ENCODE measurements at places on chromosomes 2 and 18.

DNA sequence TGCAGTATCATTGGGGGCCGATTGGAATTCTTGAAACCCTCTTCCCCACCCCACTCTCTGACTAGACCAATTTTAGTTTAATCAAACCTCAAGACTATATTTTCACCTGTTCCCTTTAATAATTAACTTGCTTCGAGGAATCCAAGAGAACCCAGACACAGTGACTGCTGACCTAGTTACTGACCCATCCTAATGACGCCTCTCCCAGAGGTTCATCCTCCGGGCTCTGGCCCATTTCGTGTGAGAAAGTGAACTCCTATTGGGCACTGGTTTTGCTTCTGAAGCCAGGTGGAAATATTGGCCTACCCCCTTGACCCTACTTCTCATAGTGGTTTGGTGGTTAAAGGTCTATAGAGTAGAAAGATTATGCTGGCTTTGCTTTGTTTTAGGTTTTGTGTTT, 39.9 kb downstream of the RPL37A start:
- DNase-seq, result no peak

GRCh38 chr2:239147376-239147775, 253.4 kb downstream of the HDAC4 start:
- no peak for DNase-seq

- no peak for DNase-seq
Observed at GRCh38 chr2:165609672-165610071, 140.2 kb downstream of the CSRNP3 start.

DNA sequence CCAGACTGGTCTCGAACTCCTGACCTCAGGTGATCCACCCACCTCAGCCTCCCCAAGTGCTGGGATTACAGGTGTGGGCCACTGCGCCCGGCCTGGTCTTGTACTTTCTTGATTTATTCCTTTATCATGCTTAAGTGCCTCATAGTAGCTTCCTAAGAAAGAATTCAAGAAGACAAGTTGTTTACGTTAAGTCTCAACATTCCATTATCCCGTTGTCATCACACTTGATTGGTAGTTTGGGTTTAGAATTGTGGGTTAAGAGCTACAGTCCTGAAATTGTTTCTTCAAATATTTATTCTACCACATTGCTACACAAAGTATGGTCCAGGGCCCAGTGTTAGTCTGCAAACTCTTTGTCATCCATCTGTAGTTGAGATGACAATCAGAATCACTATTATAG, 194.0 kb downstream of the VWC2L start:
- no peak for DNase-seq

GRCh38 chr18:22839340-22839821, 93.7 kb upstream of the RBBP8 start:
- DNase-seq, result no peak

GRCh38 chr18:68623342-68623741, 91.6 kb downstream of the TMX3 start:
- DNase-seq, result peak; percentile 50

DNA sequence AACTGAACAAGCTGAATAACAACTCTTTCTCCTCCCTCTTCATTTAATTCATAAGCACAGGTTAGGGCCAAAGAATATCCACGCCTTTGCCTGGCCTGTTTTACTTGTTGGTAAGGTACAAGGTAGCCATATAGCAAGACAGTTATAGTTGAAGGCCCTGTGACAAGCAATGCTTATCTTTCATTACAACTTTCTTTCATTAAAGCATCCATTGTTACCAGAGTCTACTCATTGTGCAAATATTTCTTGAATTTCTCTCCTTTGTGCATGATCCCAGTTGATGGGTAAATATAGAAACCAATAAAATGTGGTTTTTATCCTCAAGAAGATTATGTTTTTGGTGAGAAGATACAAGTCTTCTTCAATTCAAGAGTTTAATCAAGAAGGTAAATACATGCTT, 140.2 kb downstream of the UBE2E3 start:
- DNase-seq, result peak; percentile 9

DNA sequence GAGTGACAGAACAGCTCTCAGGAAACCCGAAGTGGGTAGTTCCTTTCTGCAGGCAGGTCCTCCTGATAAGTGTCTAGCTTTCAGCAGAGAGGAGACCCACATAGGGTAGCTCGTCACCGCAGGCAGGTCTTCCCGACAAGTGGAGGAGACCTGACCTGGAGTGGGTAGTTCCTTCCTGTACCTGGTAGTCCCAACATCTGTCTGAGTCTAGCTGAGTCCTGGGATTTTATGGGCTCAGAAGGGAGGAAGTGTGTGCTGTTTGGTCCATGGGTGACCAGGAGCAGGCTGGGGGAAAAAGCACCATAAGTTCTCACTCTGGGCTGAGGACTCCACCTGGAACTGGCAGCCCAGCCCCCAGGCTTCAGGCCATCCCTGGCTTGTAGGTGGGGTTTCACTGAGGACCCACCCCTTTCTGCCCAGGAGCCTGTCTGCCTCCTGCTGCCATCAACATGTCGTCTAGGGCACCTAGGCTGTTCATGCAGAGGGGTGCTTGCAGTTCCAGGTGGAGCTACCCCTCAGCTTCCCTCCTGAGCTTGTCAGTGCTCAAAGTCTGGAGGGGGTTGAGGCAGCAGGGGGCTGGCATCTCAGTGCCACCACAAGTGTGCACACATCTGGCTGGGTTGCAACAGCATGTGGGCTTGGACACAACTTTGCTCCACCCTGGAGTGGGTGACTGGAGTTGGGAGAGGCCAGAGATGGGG, 9.4 kb downstream of the DYSF start:
- DNase-seq, result no peak

DNA sequence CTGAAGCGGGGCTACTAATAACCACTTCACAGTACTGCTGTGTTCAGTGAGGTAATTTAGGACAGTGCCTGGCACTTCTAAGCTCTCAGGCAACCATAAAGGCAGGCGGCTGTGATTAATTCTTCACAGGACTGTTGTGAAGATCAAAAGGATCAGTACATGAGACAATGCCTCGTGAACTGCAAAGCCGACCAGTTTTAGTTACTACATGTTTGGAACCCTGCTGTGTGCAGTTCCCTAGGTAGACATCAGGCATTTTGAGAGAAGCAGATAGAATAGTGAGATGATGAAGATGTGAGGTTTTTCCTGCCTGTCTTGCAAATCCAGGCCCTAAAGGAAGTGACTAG, 19.1 kb downstream of the EFHD1 start:
- DNase-seq, result no peak

DNA sequence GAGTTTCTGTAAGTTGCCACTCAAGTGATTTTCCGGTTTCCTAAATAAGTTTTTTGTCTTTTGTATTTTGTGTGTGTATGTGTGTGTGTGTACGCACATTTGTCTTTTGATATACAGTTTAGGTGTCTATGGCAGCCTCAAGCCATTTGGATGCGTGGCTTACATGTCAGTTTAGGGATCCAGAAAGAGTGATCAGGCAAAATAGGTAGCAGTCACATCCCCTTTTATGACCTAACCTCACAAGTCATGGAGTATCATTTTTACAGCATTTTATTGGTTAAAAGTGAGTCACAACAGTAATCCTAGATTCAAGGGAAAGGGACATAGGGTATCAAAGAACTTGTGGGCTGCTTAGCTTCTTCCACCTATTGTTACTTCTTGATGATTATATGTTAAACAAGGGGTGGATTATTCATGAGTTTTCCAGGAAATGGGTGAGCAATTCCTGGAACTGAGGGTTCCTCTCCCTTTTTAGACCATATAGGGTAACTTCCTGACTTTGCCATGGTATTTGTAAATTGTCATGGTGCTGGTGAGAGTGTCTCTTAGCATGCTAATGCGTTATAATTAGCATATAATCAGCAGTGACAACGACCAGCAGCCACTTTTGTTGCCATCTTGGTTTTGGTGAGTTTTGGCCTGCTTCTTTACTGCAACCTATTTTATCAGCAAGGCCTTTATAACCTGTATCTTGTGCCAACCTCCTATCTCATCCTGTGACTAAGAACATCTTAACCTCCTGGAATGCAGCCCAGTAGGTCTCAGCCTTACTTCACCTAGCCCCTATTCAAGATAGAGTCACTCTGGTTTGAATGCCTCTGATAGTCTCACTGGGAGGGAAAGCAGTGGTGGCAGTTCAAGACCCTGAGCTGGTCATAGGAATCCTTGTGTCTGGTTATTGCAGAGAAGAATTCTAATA, 8.6 kb upstream of the SOCS6 start:
- DNase-seq, result no peak

DNA sequence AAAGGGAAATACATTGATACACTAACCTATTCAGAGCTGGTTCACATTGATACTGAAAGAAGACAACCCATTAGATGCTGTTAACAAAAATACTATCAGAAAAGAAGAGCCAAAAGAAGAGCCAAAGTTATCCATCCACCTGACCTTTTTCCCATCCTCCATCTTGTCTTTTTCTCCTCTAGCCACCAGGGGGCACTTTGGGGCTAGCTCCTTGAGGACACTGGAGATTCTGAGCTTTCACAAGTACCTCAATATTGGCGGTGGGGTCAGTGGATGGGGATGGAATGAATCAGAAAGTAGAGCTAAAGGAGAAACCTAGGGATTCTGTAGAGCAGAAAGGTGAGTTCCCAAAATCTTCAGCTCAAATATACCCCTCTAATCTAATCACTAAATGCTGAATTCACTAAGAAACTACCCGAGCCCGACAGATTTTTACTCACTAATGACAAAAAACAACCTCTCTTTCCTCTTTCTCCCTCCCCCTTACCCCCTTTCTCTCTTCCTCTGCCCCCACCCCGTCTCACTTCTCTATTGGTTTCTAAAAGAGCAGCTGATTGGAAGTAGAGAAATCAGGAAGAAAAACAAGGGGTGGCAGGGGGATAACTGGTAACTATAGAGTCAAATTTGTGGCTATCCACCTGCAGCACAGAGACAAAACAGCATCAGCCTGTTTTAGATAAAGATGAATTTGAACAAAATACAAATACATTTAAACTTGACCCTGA, 203.3 kb downstream of the TCF4 start:
- DNase-seq, result peak; percentile 10

DNA sequence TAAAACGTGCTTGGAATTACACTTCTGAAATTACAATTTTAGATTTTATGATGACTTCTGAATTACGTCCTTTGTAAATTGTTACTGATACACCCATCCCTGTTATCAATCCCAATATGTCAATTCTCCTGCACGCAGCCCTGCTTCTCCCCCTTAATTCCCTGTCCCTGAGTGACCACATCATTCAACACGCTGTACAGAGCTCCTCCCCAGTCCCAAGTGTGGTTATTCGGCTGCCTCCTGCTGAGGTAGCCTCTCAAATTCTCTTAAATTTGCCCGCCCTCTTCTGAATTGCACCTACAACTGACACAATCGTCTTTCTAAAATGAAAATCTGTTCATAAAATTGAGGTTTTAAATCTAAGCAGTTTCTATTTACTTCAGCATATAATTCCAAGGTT, 10.1 kb downstream of the SERPINB8 start:
- DNase-seq, result no peak

DNA sequence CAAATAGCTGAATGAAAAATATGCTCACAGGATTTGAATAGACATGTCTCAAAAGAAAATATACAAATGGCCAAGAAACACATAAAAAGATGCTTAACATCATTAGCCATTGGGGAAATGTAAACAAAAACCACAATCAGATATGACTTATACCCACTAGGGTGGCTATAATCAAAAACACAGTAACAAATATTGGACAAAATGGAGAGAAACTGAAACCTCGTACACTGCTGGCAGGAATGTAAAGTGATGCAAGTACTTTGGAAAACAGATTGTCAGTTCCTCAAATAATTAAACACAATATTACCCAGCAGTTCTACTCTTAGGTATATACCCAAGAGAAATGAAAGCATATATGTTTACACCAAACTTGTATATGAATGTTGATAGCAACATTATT, 213.0 kb downstream of the PHLPP1 start:
- no peak for DNase-seq

DNA sequence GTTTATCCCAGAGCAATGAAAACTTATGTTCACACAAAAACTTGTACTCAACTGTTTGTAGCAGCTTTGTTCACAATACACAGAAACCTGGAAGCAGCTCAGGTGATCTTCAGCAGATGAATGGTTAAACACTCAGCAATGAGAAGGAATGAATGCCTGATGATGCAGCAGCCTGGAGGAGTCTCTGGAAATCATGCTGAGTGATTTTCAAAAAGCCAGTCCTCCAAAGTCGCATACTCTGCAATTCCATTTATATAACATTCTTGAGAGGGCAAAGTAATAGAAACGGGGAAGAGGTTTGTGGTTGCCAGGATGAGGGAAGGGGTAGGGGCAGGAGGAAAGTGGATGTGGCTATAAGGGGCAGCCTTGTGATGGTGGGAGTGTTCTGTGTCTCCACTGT, 108.1 kb downstream of the CTIF start:
- no peak for DNase-seq

DNA sequence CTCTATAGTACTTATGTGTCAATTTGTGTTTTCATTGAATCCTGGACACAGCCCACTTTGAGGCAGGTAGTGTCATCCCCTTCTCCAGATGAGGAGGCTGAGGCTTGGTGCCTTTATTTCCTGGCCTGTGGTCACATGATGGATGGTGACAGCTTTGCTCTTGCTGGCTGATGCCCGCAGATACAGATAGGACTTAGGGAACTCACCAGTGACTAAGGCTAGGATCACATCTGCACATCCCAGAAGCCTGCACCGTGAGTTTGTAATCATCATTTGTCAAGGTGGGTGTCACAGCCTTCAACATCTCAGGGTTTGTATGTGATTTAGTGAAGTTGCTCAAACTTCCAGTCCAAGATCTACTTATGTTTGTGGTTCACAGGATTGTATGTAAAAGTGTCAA, 295.1 kb upstream of the RAB12 start:
- no peak for DNase-seq

- DNase-seq, result no peak
Observed at GRCh38 chr2:238064376-238064775, 3.6 kb downstream of the SCLY start.

GRCh38 chr18:62420513-62421209, 95.6 kb downstream of the TNFRSF11A start:
- peak; percentile 44 for DNase-seq

DNA sequence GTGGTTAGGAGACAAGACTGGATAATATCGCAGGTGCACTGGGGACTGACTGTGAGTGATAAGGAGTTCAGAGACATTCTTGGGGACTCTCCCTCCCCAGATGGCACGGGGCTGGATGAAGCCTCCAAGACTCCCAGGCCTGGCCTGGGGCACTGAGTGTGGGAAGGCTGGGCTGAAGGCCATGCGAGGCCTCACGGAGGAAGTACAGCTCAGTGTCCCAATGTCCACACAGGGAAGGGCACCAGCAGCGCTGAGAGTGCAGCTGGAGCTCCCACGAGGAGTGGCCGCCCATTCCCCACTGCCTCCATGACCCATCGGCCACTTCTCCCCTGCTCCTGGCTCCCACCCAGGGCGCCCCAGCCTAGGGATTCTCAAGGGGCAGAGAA, 6.5 kb downstream of the MFSD2B start:
- no peak for DNase-seq

GRCh38 chr2:27855476-27855875, 34.7 kb downstream of the RBKS start:
- DNase-seq, result no peak

- DNase-seq, result no peak
Observed at GRCh38 chr2:40421631-40422297, 30.1 kb downstream of the SLC8A1 start.

Measured in urothelium cell line (cell line).